ENCODE measurements at places on chromosomes 12 and 14.

DNA sequence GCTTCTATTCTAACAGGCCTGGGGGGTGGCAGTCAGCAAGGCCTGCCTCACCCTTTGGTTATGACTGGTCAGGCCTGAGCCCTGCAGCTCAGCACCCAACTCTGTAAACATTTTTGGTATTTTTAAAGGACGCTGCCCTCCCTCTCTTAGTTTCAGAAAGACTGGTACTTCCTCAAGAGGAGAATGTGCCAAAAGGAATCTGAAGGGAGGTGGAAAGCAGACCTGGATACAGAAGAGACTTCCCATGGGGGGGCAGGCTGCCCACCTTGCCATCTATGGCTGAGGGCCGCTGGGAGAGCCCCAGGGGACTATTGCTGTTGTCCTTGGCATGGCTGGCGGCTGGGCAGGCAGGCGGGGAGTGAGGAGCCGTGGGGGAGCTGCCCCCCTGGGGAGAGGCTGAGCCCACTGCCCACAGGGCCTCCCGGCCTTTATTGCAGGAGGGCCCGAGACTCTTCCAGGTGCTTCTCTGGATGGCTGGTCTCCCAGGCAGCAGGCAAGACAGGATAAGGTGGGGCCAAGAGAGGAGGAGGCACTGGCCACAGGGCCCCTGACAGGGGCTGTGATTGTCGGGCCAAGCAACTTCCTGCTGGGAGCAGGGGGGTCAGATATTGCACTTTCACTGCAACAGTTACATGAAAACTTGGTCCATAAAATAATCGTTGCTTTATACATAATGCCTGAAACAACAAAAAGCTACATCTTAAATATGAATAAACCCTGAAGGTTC is 3.5 kb downstream of the ARL6IP4 start:
- DNase-seq: no peak

- DNase-seq: no peak
Measured at GRCh38 chr12:2959192-2959504, at the start of gene TEAD4. TSS of gene TEAD4 (plus strand) at chr12:2959397.

- no peak for DNase-seq
Measured at GRCh38 chr14:100955201-100955600, 51.7 kb upstream of the RTL1 start.

- no peak for DNase-seq
Measured at GRCh38 chr12:29167445-29167844, 18.4 kb downstream of the FAR2 start.

GRCh38 chr14:89955022-89955744 is 544 bp upstream of the TDP1 start:
- DNase-seq: no peak

- no peak for DNase-seq
Measured at GRCh38 chr12:44847403-44847802, 28.7 kb downstream of the NELL2 start.

GRCh38 chr14:61222388-61222787 is 58.8 kb downstream of the TMEM30B start:
- DNase-seq: no peak

DNA sequence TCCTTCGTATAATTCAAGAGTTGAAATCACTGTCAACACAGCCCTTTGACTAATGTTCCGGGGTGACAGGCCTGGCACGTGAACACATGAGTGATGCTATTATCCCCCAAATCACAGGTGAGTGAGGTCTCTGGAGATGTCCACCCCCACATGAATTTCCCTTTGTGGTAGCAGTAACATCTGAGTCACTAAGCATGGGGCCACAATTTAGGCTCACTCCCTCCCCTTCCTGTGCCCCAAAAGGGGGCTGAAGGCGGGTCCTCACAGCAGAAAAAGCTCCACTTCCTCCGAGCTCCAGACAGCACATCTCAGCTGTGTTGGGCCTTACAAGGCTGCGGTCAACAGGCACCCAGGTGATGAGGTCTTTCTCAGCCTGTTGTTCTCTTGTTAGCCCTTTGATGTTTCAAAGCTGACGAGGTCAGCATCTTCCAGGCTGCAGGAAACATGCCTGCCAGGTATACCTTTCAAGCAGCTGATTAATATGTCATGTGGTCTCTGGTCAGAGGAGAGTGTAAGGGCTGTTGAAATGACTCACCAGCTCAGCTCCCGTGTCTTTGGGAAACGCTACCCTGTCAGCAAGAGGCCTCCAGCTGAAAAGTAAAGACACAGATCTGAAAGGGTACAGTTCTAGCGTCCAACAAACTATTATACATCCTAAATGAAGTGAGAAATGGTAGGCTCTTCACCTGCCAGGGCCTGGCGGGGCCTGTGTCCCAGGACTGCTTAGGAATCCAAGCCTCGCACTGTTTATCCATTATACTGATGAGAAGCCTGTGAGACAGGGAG is 107.3 kb downstream of the ZFP36L1 start:
- peak; percentile 57 for DNase-seq

DNA sequence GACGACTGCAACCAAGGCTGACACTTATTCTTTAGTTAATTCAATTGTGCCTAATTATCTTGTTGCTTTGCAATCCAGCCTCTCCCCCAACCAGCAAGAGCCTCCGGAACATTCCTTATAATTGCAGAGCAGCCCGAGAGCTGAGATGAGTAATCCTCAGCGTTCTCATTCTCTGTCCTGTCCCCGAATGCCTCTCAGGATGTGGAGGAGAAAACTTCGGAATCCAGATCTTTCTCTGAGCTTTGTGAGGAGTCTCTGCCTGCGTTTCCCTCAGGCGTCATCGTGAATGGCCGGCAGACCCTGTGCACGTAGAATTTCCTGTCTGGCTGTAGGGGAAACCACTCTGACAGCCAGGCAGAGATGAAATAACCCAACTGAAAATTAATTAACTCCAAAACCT is 160.5 kb upstream of the DIO3 start:
- no peak for DNase-seq

GRCh38 chr14:23160924-23161522 is 22.4 kb downstream of the SLC7A8 start:
- DNase-seq: no peak

GRCh38 chr14:28157887-28158791 is 608.4 kb upstream of the FOXG1 start:
- DNase-seq: no peak

DNA sequence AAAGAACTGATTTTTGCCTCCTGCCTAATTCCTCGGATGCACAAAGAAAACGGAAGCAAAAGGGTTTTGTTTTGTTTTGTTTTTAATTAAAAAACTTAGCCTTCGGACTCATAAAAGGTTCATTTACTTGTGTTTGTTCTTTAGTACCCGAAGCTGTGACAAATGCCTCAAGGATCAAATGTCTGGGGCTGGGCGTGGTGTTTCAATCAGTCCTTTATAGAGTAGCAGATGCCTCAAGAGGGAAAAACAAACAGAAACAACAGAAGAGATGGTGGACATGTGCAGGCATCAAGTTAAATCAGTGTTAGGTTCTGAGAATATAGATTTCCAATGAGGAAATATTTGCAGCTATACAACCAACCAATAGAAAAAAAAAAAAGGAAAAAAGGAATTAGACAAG is 1.6 kb upstream of the WIF1 start:
- DNase-seq: no peak

- DNase-seq: no peak
Measured at GRCh38 chr12:45833401-45833800, 103.9 kb downstream of the ARID2 start.

- no peak for DNase-seq
Measured at GRCh38 chr14:86115972-86116371, 586.0 kb downstream of the FLRT2 start.

DNA sequence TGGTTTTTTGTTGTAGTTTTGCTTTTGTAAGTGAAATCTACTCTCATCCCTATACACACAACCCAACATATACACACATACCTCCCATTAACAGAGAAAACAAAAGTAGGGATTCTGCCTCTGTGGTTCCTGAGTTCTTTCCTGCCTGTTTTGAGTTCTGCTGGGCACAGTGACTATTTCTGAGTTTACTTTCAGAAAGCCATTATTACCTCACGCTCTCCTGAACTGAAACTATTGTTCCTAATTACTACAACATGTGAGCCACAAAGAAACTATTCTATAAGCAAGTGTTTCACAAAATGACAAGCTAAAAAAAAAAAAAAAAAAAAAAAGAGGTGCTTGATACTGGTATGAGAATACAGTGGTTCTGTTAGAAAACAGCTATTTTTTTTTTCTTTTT is 110.9 kb downstream of the ALG10B start:
- no peak for DNase-seq

GRCh38 chr12:71218616-71219015 is 60.8 kb upstream of the TSPAN8 start:
- no peak for DNase-seq

DNA sequence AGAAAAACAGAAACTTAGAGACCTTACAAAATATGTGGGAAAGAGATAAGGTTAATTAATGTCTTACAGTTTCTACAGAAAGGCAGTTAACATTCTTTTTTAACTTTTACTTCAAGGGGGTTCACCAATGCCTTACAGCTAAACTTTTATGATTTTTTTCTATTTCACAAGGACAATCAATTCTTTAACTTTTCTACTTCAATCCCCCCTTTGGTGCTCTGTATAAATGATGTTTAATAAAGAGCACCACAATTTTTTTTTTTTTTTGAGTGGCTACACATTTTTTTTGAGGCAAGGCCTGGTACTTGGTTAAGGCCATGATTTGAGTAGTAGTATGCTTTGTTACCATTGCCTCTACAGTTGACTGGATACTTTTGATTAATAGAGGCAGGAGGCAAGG is 279.6 kb downstream of the PRKD1 start:
- DNase-seq: no peak

- no peak for DNase-seq
Measured at GRCh38 chr12:105317942-105318621, 12.4 kb upstream of the C12orf75 start.

DNA sequence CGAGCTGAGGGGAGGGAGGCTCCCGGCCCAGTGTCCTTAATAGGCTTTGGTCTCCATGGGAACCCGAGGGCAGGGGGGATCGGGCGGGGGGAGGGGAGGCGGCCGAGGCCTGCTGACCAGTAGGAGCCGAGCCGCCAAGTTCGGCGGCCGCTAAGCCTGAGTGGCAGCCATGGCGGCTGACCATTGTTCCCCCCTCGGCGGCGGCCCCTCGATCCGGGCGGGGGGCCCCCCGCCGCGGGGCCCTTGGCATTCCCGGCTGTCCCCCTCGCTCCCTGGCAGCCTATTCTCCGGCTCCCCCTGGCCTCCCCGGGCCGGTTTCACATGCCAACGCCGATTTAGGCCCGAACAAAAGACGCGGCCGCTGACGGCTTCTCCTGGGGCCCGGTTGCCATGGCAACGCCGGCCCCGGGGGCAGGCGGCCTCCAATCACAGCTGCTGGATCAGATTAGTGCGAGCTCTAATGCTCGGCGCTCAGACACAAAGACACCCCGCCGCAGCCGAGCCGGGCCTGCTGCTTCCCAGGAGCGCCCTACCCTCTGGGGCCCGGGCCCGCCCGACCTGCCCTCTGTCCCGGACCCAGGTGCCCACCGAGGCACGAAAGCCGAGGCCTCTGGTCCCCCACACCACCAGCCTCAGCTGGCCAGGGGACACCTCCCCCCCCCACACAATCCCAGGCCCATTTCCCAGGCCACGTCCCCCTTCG is 7.3 kb downstream of the MSI1 start:
- no peak for DNase-seq

DNA sequence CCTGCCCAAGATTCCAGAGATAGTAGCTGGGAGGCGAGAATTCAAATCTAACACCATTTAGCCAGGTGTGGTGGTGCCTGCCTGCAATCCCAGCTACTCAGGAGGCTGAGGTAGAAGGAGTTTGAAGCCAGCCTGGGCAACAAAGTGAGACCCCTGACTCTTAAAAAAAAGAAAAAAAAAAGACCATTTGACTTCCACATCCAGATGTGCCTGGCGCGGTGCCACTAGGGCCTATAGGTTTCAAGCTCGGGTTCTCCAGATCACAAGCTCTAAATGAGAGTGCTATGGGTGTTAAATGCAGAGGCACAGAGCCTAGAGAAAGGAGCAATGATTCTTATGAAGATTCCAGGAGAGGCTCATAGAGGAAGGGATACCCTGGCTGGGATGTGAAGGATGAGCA is 22.5 kb downstream of the SYNE3 start:
- no peak for DNase-seq

DNA sequence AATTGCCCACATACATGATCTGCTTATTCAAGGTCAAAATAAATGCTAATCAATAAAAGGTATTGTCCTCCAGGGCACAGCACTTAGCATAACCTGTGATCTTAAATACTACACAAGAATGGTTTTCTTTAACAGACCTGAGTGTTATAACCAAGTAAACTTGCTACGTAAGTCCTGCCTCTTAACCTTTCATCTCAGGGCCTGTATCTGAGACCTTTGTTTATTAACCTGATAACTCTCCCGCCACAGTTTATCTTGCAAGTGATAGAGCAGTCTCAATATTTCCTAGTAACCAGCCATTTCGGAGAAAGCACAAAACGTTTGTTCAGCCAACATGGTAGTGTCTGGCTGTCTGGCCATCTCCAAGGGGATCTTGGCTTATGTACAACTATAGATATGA is 88.4 kb downstream of the DUSP6 start:
- no peak for DNase-seq

- DNase-seq: no peak
Measured at GRCh38 chr12:53166837-53167236, 13.7 kb upstream of the ZNF740 start.

- no peak for DNase-seq
Measured at GRCh38 chr12:24084800-24085199, 135.3 kb upstream of the SOX5 start.
